ENCODE measurements at places on chromosomes 12 and 14. TPM values are rescaled to one million over a fixed set of nuclear protein-coding genes. Genes with fewer than 3 reads are reported as not detected.

TRMT5 gene
- total RNA-seq, result 8.9 TPM

TBK1 gene
- total RNA-seq, result 23.6 TPM

RTL1 gene
- total RNA-seq, result 0.09 TPM

SMAGP gene
- 40.4 TPM for total RNA-seq

ACYP1 gene
- total RNA-seq, result 16.5 TPM

DPY19L2 gene
- 5.4 TPM for total RNA-seq

BDKRB2 gene
- total RNA-seq, result 14.5 TPM

RIMBP2 gene
- 1.3 TPM for total RNA-seq

ZNF891 gene
- 2.6 TPM for total RNA-seq

SMCO3 gene
- 0.46 TPM for total RNA-seq

SAMD15 gene
- 3.5 TPM for total RNA-seq

FAIM2 gene
- total RNA-seq, result 13.0 TPM

RAB21 gene
- 72.1 TPM for total RNA-seq

GPX2 gene
- total RNA-seq, result 617 TPM

PAX9 gene
- total RNA-seq, result not detected

SLCO1A2 gene
- total RNA-seq, result not detected

OAS3 gene
- 11.9 TPM for total RNA-seq

GNB3 gene
- total RNA-seq, result 3.3 TPM

NR2C1 gene
- total RNA-seq, result 26.6 TPM

GPRC5A gene
- total RNA-seq, result 7.2 TPM

Data from mucosa of gallbladder (tissue), 1 donor.